ENCODE measurements at places on chromosomes 7 and 10. TPM values are rescaled to one million over a fixed set of nuclear protein-coding genes. Genes with fewer than 3 reads are reported as not detected.

GRCh38 chr7:5677538-5678294, 103.7 kb downstream of the RNF216 start:
- H3K36me3 ChIP-seq, result no peaks in the 10 kb centered on the region
- no peak overlapping the region for H3K4me3 ChIP-seq
- peaks cover 38% of the 10 kb centered on the region for H3K4me1 ChIP-seq
- peak; percentile 86 for DNase-seq
- H3K27me3 ChIP-seq, result no peaks in the 10 kb centered on the region
- H3K27ac ChIP-seq, result no peak overlapping the region

Gene DDX56
- total RNA-seq, result 66.4 TPM

Gene EPHB4
- total RNA-seq, result 79.3 TPM

DNA sequence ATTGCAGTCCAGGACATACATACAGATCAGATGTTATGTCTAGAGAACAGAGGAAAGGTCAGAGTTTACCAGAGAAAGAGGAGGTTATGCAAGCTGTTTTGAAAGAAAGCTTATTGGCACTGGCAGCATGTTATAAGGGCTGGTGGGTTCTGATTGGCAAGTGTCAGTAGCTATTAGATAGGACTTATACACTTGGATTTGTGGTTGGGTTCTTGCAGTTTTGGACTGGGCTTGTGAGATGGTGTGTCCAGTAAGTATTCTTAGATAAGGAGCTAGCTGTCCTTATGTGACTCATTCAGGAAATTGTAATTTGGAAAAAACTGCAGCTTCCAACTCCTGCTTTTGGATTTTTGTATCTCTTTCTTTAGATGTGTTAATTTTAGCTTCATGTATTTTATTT, 130.7 kb upstream of the NAMPT start:
- no peak overlapping the region for H3K27ac ChIP-seq
- peaks cover 25% of the 10 kb centered on the region for H3K4me1 ChIP-seq
- no peak for DNase-seq
- no peaks in the 10 kb centered on the region for H3K27me3 ChIP-seq
- no peak overlapping the region for H3K4me3 ChIP-seq
- H3K36me3 ChIP-seq, result no peaks in the 10 kb centered on the region

- H3K36me3 ChIP-seq, result no peaks in the 10 kb centered on the region
- H3K27me3 ChIP-seq, result no peaks in the 10 kb centered on the region
- no peaks in the 10 kb centered on the region for H3K4me1 ChIP-seq
- no peak for DNase-seq
- H3K4me3 ChIP-seq, result no peak overlapping the region
Measured at GRCh38 chr10:133473270-133473669, 19.5 kb downstream of the SCART1 start.
